Spinal cord (tissue), 10 donors: ENCODE measurements at places on chromosomes 12 and 14. TPM values are rescaled to one million over a fixed set of nuclear protein-coding genes. Genes with fewer than 3 reads are reported as not detected.

The ERP27 gene
- 0.38 TPM for polyA plus RNA-seq

The LRTM2 gene
- polyA plus RNA-seq = 9.6 TPM

The KLHL33 gene
- 0.72 TPM for polyA plus RNA-seq

The TSPAN11 gene
- polyA plus RNA-seq = 44.2 TPM

The LRFN5 gene
- polyA plus RNA-seq = 28.6 TPM

The PLCZ1 gene
- 0.49 TPM for polyA plus RNA-seq

The TAS2R50 gene
- polyA plus RNA-seq = 0.17 TPM

The SCN8A gene
- 19.0 TPM for polyA plus RNA-seq

The SLC7A8 gene
- 15.6 TPM for polyA plus RNA-seq

- peaks cover 25% of the 10 kb centered on the region for H3K36me3 ChIP-seq
- peak overlapping the region; percentile 67 for H3K4me3 ChIP-seq
- H3K27ac ChIP-seq = peak overlapping the region; percentile 75
Observed at GRCh38 chr14:100285021-100285912, 21.0 kb downstream of the SLC25A29 start.

DNA sequence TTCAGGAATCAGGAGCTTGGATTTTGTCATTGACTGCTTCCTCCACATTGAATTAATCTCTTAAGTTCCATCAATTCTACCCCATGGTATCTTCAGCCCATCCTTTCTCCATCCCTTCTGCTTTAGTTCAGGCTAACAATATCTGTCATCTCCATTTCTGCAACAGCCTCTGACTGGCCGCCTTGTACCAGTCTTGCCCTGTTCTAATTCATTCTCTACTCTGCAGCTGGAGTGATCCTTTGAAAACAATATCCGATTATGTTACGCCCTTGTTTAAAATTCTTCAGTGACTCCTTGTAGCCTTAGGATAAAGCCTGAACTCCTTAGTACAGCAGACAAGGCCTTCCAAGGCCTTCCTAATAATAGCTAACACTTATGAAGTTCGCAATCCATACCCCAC, 170.2 kb downstream of the ETV6 start:
- H3K36me3 ChIP-seq = no peaks in the 10 kb centered on the region
- peaks cover 38% of the 10 kb centered on the region for H3K4me1 ChIP-seq
- no peak overlapping the region for H3K27ac ChIP-seq
- no peak overlapping the region for H3K4me3 ChIP-seq

DNA sequence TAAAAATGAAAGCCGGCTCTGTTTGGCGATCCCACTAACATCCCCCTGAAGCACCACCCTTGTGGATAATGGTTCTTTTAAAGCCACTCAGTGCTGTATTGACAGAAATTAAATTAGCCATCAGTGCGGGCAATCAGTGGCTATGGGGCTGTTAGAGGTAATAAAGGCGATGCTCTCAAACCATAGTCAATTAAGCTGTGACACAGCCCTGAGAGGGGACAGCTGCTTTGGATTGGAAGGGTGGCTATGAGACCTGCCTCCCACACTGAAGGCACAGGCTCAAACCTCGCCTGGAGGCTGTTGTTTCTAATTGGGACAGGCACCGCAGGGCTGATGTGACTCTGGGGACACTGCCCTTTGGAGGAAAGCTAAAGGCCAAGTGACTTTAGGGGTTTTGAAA, 562.2 kb downstream of the VRK1 start:
- no peaks in the 10 kb centered on the region for H3K36me3 ChIP-seq
- no peak overlapping the region for H3K27ac ChIP-seq
- no peak overlapping the region for H3K4me3 ChIP-seq

- H3K4me3 ChIP-seq = no peak overlapping the region
- H3K27me3 ChIP-seq = no peaks in the 10 kb centered on the region
- no peak overlapping the region for H3K27ac ChIP-seq
- no peak for DNase-seq
Observed at GRCh38 chr14:51939755-51940301, 49.5 kb upstream of the RTRAF start.

DNA sequence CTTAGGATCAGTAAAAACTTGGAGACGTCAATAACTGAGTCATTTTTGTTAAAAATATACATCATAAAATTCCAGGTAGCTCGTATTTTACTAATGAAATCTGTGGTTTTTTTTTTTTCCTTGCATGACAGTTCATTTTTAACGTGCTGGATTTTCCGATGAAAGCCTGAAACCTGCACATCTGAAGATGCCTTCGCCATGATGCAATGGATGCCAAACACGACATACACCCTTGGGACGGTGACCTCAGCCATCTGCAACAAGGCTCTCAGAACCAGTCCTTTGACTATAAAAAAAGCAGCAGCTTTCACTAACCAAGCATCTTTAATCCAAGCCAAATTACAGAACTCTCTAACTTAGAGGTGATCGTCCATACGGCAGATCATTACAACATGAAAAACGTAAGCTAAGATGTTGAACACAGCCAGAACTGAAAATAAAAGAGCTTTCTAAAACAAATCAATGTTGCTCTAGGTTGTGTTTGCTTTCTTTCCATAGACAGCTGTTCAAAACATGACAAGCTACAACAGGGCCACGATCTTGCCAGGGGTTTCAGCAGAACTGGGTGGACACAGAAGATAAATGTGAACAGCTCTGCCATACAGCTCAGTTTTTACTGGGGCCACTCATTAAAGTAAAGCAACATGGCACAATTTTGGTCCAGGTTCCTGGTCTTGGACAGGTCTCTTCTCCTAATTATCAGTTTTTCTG, 7.8 kb downstream of the NIN start:
- H3K27ac ChIP-seq = no peak overlapping the region
- no peaks in the 10 kb centered on the region for H3K27me3 ChIP-seq
- H3K36me3 ChIP-seq = no peaks in the 10 kb centered on the region
- H3K4me3 ChIP-seq = no peak overlapping the region
- H3K4me1 ChIP-seq = peaks cover 21% of the 10 kb centered on the region
- no peak for DNase-seq

DNA sequence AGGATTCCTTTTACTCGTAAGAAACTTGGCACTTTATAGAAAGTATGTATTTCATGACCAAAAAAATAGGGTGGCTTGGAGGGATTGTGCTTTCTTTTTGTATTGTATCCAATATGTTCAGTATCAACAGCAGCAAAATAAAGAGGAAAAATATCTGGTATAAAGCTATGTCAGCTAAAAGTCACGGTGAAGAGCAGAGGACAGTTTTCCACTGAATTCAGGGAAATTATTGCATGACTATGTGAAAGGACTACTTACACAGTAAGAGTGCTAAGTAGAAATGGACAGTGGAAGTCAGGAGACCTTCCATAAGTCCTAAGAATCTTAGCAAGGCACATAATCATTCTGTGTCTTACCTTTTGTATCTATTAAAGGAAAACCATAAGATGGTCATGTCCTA, 19.3 kb downstream of the TSHR start:
- no peaks in the 10 kb centered on the region for H3K36me3 ChIP-seq
- no peak overlapping the region for H3K27ac ChIP-seq
- H3K4me3 ChIP-seq = no peak overlapping the region
- no peaks in the 10 kb centered on the region for H3K4me1 ChIP-seq

GRCh38 chr12:21788089-21788983, 13.8 kb upstream of the KCNJ8 start:
- no peak overlapping the region for H3K27ac ChIP-seq
- no peaks in the 10 kb centered on the region for H3K36me3 ChIP-seq
- H3K4me3 ChIP-seq = no peak overlapping the region
- no peaks in the 10 kb centered on the region for H3K27me3 ChIP-seq
- DNase-seq = no peak

GRCh38 chr12:68495336-68496070, 115.2 kb upstream of the RAP1B start:
- no peaks in the 10 kb centered on the region for H3K27me3 ChIP-seq
- no peaks in the 10 kb centered on the region for H3K36me3 ChIP-seq
- no peak overlapping the region for H3K27ac ChIP-seq
- no peaks in the 10 kb centered on the region for H3K4me1 ChIP-seq
- DNase-seq = peak; percentile 55

GRCh38 chr12:46339051-46339450, 33.5 kb downstream of the SLC38A2 start:
- H3K4me1 ChIP-seq = no peaks in the 10 kb centered on the region
- no peak for DNase-seq
- no peaks in the 10 kb centered on the region for H3K36me3 ChIP-seq
- no peak overlapping the region for H3K27ac ChIP-seq
- H3K4me3 ChIP-seq = no peak overlapping the region

DNA sequence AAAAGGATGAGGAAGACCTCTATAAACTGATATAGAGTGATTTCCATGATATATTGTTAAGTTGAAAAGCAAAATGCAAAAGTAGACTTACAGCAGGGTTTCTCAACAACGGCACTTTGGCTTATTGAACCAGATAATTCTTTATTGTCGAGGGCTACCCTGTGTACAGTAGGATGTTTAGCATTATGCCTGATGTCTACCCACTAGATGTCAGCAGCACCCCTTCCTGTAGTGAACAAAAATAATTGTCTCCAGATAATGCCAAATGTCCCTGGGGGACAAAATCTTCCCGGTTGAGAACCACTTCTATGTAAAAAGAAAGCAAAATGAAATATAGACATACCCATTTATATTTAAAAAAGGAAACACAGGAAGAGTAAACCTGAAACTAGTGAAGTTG, 32.4 kb downstream of the ABCD2 start:
- H3K27ac ChIP-seq = no peak overlapping the region
- no peaks in the 10 kb centered on the region for H3K27me3 ChIP-seq
- no peak for DNase-seq
- no peaks in the 10 kb centered on the region for H3K4me1 ChIP-seq
- H3K4me3 ChIP-seq = no peak overlapping the region

DNA sequence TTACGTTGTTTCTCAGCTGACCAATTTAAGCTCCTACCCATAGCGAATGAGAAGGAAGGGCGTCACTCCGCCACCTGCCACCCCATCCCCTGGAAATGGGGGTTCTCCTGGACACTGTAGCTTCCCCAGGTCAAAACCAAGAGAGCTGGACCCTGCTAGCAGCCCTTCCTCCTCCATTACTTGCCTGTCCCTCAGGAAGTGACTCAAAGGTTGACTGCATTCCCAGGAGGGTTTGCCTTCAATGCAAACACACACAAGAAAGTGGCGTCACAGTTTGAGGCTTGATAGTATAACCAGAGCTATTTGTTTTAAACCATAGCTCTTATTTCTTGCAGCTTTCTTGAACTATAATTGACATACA, 79.1 kb downstream of the KCNK13 start:
- H3K36me3 ChIP-seq = no peaks in the 10 kb centered on the region
- H3K4me3 ChIP-seq = no peak overlapping the region
- H3K4me1 ChIP-seq = no peaks in the 10 kb centered on the region
- no peaks in the 10 kb centered on the region for H3K27me3 ChIP-seq
- no peak overlapping the region for H3K27ac ChIP-seq
- DNase-seq = no peak

DNA sequence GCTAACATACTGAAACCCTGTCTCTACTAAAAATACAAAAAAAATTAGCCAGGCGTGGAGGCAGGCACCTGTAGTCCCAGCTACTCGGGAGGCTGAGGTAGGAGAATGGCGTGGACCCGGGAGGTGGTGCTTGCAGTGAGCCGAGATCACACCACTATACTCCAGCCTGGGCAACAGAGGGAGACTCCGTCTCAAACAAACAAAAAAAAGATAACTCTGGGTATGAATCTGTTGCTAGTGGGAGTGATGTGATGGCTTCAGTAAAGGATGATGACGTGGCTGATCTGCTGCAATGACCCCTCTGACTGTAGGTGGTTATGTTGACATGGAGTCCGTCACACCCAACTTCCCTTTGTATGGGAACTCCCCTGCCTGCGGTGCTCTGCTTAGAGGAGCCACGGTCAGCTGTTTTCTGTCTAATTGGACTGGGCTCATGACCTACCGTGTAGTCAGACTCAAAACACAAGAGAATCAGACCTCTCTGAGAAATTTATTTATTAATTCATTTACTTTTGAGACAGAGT, 59.1 kb upstream of the MED13L start:
- H3K36me3 ChIP-seq = no peaks in the 10 kb centered on the region
- H3K4me3 ChIP-seq = no peak overlapping the region
- peaks cover 7% of the 10 kb centered on the region for H3K4me1 ChIP-seq
- no peaks in the 10 kb centered on the region for H3K27me3 ChIP-seq
- H3K27ac ChIP-seq = no peak overlapping the region

DNA sequence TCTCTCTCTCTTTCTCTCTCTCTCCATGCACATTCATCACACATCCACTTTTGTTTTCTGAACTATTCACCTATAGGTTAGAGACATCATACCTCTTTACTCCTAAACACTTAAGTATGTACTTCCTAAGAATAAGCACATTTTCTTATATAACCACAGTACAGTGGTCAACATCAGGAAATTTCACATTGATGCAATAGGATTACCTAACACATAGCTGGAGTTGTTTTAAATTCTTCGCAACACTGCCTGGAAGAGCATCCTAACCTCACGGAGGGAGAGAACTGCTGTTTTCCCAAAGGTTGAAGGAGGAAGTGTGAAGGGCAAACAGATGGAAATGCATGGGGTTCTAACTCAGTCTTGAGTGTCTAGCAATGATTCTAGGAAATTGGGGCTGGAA, 159.2 kb downstream of the SYT1 start:
- H3K27me3 ChIP-seq = no peaks in the 10 kb centered on the region
- no peaks in the 10 kb centered on the region for H3K4me1 ChIP-seq
- H3K4me3 ChIP-seq = no peak overlapping the region
- H3K36me3 ChIP-seq = no peaks in the 10 kb centered on the region
- no peak for DNase-seq

- no peak overlapping the region for H3K27ac ChIP-seq
- H3K4me1 ChIP-seq = no peaks in the 10 kb centered on the region
- no peaks in the 10 kb centered on the region for H3K27me3 ChIP-seq
Observed at GRCh38 chr14:83255727-83256090, 1722.1 kb upstream of the SEL1L start.

GRCh38 chr12:62248873-62249272, 11.3 kb upstream of the USP15 start:
- H3K4me1 ChIP-seq = no peaks in the 10 kb centered on the region
- H3K36me3 ChIP-seq = no peaks in the 10 kb centered on the region
- H3K4me3 ChIP-seq = no peak overlapping the region
- no peaks in the 10 kb centered on the region for H3K27me3 ChIP-seq
- no peak overlapping the region for H3K27ac ChIP-seq

GRCh38 chr14:84129007-84129406, 1400.9 kb upstream of the FLRT2 start:
- DNase-seq = no peak
- no peaks in the 10 kb centered on the region for H3K36me3 ChIP-seq
- H3K27me3 ChIP-seq = no peaks in the 10 kb centered on the region
- no peak overlapping the region for H3K4me3 ChIP-seq
- no peaks in the 10 kb centered on the region for H3K4me1 ChIP-seq

DNA sequence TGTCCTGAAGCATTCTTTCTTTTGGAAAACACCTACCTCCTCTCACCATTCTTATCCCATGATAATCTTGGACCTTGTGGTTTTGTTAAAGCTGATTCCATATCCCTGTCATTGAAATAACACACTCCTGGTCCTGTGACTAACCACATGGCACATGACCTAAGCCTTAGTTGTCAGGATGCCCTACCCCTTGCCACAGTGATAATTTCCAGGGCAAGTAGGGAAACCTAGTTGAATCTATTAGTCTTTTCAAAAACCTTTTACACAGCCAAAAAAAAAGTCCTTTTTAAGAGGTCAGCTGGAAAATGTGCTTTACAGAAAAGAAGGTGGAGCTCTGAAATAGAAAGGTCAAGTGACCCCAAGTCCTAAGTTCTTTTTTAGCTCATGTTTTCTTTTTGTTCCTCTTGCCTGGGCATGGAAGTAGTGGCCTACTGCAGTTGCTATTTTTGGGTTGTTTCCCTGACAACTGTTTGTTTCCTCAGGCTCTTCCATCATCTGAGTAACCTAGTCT, 608.4 kb downstream of the LRFN5 start:
- no peak overlapping the region for H3K4me3 ChIP-seq
- no peak overlapping the region for H3K27ac ChIP-seq
- no peaks in the 10 kb centered on the region for H3K4me1 ChIP-seq
- H3K36me3 ChIP-seq = no peaks in the 10 kb centered on the region
